Stimulated activated CD8-positive, alpha-beta memory T cell treated with anti-CD3 and anti-CD28 coated beads, Interleukin-4, amount 100 ng/mL, for 4 hours (primary cell): ENCODE measurements at places on chromosomes 3 and 15.
A peak's percentile ranks its signal among the peaks of the same experiment; 100 is the strongest.

DNA sequence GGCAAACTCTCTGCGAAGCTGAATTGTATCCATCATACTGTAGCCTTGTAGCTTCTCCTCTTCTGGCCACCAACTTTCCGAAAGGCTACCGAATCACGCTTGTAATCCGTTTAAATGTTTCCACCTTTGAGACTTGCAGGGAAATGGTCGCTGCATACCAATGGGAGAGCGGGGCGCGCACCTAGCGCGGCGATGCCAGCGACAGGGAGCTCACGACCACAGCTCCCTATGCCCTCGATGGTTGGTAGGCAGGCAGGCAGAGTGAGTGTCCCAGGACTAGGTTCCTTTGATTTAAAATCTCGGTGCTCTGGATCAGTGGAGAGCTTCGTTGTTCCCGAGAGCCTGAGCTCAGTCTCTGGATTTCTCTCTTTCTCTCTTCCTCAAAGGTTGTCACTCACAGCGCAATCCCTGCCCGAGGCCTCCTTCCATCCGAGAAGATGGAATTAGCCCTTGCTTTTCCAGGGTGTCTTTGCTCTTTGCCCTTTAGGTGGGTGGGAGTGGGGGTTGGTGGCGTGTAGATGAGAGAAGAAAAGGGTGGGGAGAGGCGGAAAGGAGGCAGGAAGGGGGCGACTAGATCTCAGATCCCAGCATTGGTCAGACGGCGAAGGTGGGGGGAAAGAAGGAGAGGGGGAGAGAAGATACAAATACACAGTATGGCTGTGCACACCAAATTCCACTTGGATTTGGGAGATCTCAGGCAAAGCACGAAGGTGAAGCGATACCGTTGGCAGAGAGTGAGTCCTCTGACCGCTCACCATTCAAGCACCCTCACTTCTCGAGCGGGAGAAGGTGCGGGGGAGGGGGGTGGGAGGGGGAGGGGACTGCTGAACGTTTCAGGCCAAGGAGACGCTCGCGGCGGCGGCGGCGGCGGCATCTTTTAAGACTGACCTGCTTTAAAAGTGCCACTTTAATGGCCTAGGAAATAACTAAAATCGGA, at the start of gene SLITRK3:
Gene SLITRK3 (minus strand): TSS at position 745 of the 937 bp plus-strand sequence. CDS start 5,554 bp downstream, outside the sequence.
- DNase-seq, result no peak

GRCh38 chr3:50205413-50206276, 574 bp downstream of the SLC38A3 start:
- DNase-seq, result no peak

DNA sequence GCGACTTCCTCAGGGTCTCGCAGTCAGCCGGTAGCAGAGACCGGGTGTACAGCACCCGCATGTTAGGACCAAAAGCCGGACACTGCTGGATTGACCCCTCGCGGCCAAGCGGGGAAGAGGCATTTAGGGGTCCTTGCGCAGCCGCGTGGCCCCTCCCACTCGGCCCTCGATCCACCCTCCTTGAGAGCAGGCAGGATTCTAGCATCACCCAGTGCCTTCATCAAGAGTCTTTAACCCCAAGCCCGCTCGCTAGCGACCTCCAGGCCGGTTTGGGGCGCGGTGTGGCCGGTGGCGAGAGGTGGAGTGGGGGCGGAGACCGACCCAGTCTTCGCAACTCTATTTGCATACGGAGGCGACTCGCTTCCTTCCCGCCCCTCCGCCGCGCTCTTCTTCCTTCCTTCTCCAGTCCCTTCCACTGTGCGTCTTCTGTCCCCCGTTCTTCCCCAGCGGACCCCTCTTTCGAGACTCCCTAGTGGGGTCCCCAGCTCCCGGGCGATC, at the start of gene ST6GAL1:
Gene ST6GAL1 (plus strand): TSS at position 384 of the 498 bp plus-strand sequence. CDS start 112,178 bp downstream, outside the sequence.
- DNase-seq, result peak; percentile 50

- no peak for DNase-seq
Measured at GRCh38 chr15:61743345-61743909, 316.8 kb downstream of the VPS13C start.

GRCh38 chr3:20424086-20424485, 238.1 kb upstream of the SGO1 start:
- DNase-seq, result no peak

- DNase-seq, result no peak
Measured at GRCh38 chr15:27734785-27735495, 364.2 kb downstream of the OCA2 start.

GRCh38 chr3:3906171-3906570, 106.9 kb downstream of the LRRN1 start:
- DNase-seq, result no peak

DNA sequence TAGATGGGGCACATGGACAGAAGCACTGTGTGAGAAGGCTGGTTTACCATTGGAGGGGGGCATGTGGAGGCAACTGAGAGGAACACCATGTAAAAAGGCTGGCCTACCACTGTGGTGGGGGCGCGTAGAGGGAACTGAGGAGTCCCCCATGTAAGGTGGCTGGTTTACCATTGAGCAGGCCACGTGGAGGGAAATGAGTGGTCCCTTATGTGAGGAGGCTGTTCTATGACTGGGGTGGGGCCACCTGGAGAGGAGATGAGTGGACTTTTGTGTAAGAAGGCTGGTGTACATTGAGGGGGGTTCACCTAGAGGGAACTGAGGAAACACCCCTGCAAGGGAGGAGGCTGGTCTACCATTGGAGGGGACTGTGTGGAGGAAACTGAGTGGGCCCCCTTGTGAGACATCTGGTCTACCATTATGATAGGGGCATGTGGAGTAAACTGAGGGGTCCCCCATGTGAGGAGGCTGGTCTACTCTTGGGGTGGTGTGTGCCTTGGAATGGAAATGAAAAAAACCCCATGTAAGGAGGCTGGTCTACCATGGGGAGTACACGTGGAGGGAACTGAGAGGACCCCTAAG, 156.9 kb downstream of the FBLN2 start:
- DNase-seq, result no peak

DNA sequence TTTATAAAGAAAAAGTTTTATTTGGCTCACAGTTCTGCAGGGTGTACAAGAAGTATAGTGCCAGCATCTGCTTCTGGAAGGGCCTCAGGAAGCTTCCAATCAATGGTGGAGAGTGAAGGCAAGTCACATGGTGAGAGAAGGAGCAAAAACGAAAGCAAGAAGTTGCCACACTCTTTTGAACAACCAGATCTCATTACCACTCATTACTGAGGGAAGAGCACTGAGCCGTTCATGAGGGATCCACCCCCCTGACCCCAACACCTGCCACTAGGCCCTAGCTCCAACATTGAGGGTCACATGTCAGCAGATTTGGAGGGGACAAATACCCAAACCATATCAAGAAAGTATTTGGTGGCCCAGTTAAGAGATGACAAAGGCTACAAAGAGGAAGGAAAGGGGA, 239.3 kb upstream of the UBE2E1 start:
- DNase-seq, result no peak

- no peak for DNase-seq
Measured at GRCh38 chr15:80321853-80322252, 69.8 kb upstream of the CTXND1 start.

DNA sequence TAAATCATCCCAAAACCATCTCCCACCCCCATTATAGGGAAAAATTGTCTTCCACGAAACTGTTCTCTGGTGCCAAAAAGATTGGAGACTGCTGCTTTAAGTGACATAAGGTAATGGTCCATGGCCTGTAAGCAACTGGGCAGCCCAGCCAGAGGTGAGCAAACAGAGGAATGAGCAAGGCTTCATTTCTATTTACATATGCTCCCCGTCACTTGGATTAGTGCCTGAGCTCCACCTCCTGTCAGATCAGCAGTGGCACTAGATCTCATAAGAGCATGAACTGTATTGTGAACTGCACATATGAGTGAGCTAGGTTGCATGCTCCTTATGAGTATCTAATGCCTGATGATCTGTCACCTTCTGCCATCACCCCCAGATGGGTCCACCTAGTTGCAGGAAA, 1159.8 kb upstream of the ALCAM start:
- DNase-seq, result no peak

DNA sequence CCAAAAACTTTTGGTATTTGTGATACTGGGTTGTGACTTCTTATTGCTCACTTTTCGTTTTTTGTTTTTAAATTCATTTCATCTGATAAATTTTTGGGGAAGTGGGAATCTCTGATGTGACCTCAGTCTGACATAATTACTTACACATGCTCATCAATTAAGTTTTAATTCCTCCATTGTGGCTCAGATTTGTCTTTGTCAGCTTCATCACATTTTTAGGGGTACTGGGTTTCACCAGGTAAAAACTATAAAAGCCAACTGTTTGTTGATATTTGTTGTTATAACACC, 425.3 kb upstream of the TGFBR2 start:
- no peak for DNase-seq

DNA sequence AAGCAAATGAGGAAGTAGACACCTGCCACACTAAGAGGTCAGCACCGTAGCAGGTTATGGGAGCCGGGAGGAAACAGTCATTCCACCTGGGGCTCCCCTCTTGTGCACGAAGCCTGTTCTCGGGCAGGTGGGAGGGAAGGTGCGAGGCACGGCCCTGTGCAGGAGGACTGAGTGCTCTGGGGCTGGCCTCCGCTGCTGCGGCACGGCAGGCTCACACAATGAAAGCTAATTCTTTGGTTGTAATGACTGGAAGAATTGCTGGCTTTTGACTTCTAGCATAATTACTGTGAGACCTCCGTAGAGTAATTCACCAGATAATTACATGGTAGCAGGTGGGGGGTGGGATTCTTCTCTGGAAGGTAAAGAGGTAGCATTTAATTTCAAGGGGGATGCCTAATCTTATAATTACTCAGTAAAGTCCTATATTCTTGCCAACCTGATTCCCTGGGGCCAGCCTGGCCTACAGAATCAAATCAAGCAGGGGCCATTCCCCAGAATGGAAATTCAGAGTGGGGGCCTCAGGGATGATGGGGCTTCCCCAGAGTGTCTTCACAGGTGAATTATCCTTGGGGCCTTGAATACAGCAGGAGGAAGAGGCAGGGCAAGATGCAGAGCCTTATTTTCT, 129.1 kb downstream of the TPRA1 start:
- no peak for DNase-seq

DNA sequence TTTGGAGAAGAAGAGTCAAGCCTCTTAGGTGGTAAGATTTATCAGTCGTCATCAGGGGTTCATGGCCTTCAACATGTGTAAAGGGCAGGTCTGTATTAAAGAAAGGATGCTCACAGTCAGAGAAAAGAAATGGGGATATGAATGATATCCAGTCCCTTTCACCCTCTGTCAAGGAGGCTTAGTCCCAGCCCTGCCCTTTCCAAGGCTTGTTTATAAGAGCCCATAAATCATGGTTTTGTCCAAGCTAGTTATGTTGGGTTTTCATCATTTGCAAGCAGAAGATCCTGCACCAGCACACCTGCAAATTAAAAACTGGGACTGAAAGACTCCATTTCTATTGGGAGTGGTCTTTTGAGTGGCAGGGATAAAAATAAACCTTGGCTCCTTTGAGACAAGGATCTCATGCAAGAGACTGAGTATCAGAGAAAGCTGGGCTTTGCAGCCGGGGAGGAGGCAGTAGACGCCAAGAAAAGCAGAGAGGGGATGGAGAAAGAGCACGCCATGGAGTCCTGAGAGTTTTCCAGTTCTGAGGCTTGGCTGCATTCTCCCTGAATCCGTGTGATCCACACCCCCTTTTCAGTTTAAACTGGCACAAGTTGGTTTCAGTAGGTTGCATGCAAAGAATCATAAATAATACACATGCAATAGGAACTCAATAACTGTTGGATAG, 12.6 kb upstream of the PDIA5 start:
- no peak for DNase-seq

GRCh38 chr3:13750731-13751130, 129.1 kb downstream of the WNT7A start:
- no peak for DNase-seq

GRCh38 chr3:184765047-184765729, 46.8 kb upstream of the VPS8 start:
- no peak for DNase-seq

DNA sequence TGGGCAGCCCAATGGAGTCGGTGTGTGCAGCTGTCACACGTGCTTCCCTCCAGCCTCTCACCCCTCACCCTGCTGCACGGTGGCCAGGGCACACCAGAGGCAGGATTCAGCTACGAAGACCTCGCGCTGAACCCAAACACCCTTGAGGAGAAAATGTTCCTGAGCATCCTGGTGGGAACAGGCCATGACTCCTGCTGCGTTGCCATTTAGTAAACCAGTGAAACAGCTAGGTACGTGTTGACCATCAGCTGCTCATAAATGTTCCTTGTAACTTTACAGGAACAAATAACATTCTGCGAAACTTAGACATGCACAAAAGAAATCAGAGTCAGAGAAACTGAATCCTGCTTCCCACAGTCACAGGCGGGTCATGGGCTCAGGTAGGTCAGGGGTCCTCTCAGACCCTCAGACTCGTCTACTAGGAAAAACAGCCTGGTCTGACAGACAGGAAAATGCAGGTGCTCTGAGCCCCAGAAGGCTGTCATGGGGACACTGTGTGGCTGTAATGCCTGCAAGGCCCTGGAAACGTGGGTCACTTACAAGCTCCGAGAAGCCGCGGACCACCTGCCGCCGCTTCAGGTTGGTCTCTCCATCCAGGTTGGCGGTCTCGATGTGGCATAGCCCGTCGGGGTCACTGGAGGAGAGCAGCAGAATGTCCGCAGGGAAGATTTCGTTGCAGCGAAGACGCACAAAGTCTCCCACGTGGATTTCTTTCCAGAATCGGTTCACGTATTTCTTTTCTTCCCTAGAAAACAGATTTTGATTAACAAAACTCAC, 82.5 kb downstream of the ATP10A start:
- DNase-seq, result no peak

- no peak for DNase-seq
Measured at GRCh38 chr3:110504901-110505300, 566.7 kb upstream of the NECTIN3 start.

GRCh38 chr3:120853416-120853815, 54.6 kb upstream of the STXBP5L start:
- DNase-seq, result no peak

- DNase-seq, result no peak
Measured at GRCh38 chr3:188686324-188686723, 485.4 kb upstream of the TPRG1 start.

GRCh38 chr3:152574461-152575079, 260.4 kb upstream of the P2RY1 start:
- no peak for DNase-seq

DNA sequence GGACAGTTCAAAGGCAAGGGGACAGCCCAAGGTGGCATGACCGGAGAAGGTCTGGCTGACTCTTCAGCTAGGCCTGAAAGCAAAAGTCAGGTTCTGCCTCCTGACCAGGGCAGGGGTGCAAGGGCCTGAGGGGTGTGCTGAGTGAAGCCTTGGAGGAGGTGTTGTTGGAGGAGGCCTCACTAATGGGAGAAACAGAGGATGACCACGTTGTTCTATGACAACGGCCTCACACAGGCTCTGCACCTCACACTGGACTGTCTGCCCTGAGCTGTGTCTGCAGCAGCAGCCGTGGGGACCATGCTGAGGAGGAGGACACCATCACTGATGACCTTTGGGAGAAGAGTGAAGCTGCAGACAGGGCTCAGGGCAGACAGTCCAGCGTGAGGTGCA, 116.9 kb upstream of the ABHD17C start:
- no peak for DNase-seq

DNA sequence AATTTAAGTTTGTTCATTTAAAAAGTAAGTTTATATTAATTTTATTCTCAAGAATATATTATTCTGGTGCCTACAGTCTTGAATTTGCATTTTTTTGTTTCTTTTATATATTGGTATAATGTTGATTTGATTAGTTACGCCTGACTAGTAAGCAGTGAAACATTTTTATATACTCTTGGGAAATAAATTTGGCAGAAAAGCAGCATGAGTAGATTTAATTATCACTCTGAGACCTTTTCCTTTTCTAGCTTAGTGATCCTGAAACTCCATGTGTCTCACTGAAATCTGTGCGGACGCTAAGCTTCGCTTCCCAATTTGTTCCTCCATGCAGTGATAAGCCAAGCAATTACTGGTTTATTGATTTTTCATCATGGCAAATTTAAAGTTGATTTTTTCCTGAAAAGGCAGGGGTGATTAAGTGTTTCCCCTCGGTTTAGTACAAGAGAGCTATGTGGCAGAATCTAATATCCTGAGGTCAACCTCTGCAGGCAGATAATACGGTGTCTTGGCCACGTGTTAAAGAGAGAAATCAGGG, 87.2 kb upstream of the MLF1 start:
- no peak for DNase-seq
